ENCODE measurements at places on chromosomes 4 and X. TPM values are rescaled to one million over a fixed set of nuclear protein-coding genes. Genes with fewer than 3 reads are reported as not detected.

ALB gene
- total RNA-seq = not detected

RAB41 gene
- not detected for total RNA-seq

UBE2A gene
- 28.5 TPM for total RNA-seq

RADX gene
- 0.92 TPM for total RNA-seq

ARX gene
- total RNA-seq = not detected

GPR119 gene
- total RNA-seq = not detected

ARHGAP24 gene
- 53.0 TPM for total RNA-seq

CXCL13 gene
- total RNA-seq = not detected

Data from aortic smooth muscle cell (primary cell).